ENCODE measurements at places on chromosomes 4 and X. TPM values are rescaled to one million over a fixed set of nuclear protein-coding genes. Genes with fewer than 3 reads are reported as not detected.
A peak's percentile ranks its signal among the peaks of the same experiment; 100 is the strongest.

The SPRY1 gene
- total RNA-seq, result 23.6 TPM

The EDNRA gene
- 50.6 TPM for total RNA-seq

The COL25A1 gene
- total RNA-seq, result 9.3 TPM

The NDNF gene
- 60.1 TPM for total RNA-seq

The CENPE gene
- total RNA-seq, result 9.1 TPM

GRCh38 chr4:99058228-99058627 is 30.4 kb downstream of the ADH5 start:
- H3K36me3 ChIP-seq, result peaks cover under 1% of the 10 kb centered on the region
- no peak overlapping the region for H3K4me3 ChIP-seq
- no peaks in the 10 kb centered on the region for H3K27me3 ChIP-seq
- H3K27ac ChIP-seq, result no peak overlapping the region
- DNase-seq, result no peak
- H3K4me1 ChIP-seq, result no peaks in the 10 kb centered on the region

- H3K27ac ChIP-seq, result no peak overlapping the region
- no peaks in the 10 kb centered on the region for H3K36me3 ChIP-seq
These were observed 191.7 kb upstream of the RASGEF1B start for GRCh38 chr4:81663368-81663767.

DNA sequence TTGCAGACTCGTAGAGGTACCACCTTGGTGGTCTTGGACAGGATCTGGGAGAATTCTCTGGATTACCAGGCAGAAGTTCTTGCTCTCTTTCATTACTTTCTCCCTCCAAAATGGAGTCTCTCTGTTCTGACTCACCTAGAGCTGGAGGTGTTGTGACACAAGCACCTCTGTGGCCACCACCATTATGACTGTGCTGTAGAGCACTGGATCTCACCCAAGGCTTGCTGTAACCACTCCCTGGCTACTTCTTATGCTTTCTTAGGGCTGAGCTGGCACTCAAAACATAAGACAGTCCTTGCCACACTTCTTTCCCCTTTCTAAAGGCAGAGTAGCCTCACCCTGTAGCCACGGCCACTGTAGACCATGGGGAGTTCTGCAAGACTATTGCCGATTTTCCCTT is 296.6 kb upstream of the DIPK2B start:
- H3K27me3 ChIP-seq, result no peaks in the 10 kb centered on the region
- DNase-seq, result no peak
- no peaks in the 10 kb centered on the region for H3K36me3 ChIP-seq
- no peaks in the 10 kb centered on the region for H3K4me1 ChIP-seq
- no peak overlapping the region for H3K4me3 ChIP-seq

DNA sequence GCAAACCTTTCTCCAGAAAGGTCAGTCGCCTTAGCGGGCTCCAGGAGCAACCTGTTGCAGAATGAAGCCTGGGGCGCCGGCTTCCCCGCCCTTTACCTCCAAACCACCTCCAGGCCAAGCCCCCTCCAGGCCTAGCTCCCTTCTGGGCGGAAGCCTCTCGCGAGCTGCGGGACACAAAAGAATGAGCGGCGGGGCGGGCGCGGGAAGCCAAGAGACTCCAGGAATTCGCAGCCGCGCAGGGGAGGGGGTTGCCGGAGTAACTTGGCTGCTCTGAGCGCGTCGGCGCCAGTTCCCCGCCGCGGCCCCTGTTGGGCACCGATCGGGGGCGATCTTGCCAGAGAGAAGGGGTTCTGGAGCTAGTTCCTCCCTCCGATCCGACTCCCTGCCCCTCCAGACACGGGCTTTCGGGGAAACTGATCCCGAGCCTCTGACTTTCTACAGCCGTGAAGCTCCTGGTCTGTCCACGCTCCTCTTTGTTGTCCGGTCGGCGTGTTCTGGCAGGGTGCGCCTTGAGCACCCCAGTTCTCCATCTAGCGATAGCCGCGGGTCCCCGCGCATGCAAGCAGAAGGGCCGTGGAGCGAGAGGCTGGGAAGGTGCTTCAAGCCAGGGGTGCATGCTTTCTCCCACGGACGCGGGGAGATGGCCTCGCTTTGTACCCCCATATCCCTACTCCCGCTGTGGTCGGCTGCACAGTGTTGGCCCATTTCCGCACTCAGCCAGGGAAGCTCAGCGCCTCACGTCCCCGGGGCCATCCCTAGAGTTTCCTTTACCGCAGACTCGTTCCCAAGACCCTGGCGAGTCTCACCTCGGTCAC is 1.2 kb downstream of the PROM1 start:
- peak; percentile 15 for DNase-seq
- peak overlapping the region; percentile 42 for H3K27ac ChIP-seq
- no peaks in the 10 kb centered on the region for H3K36me3 ChIP-seq
- peaks cover 22% of the 10 kb centered on the region for H3K4me1 ChIP-seq
- peak overlapping the region; percentile 67 for H3K4me3 ChIP-seq
- peaks cover 26% of the 10 kb centered on the region for H3K27me3 ChIP-seq

- H3K27ac ChIP-seq, result no peak overlapping the region
- no peaks in the 10 kb centered on the region for H3K4me1 ChIP-seq
- H3K4me3 ChIP-seq, result no peak overlapping the region
- no peak for DNase-seq
- H3K27me3 ChIP-seq, result no peaks in the 10 kb centered on the region
These were observed 124.4 kb downstream of the SHROOM3 start for GRCh38 chr4:76559236-76560071.

- H3K27ac ChIP-seq, result no peak overlapping the region
- H3K27me3 ChIP-seq, result no peaks in the 10 kb centered on the region
- no peaks in the 10 kb centered on the region for H3K36me3 ChIP-seq
- H3K4me1 ChIP-seq, result no peaks in the 10 kb centered on the region
- no peak for DNase-seq
These were observed 122.1 kb upstream of the EOLA2 start for GRCh38 chrX:150060406-150060805.

- DNase-seq, result no peak
- peaks cover 3% of the 10 kb centered on the region for H3K4me1 ChIP-seq
- H3K4me3 ChIP-seq, result no peak overlapping the region
These were observed 7.5 kb downstream of the STIM2 start for GRCh38 chr4:26867914-26868684.

- no peak overlapping the region for H3K27ac ChIP-seq
- H3K4me3 ChIP-seq, result no peak overlapping the region
- no peaks in the 10 kb centered on the region for H3K27me3 ChIP-seq
- no peak for DNase-seq
- peaks cover 10% of the 10 kb centered on the region for H3K4me1 ChIP-seq
- H3K36me3 ChIP-seq, result no peaks in the 10 kb centered on the region
These were observed 89.8 kb upstream of the SPRY1 start for GRCh38 chr4:123306769-123307168.

DNA sequence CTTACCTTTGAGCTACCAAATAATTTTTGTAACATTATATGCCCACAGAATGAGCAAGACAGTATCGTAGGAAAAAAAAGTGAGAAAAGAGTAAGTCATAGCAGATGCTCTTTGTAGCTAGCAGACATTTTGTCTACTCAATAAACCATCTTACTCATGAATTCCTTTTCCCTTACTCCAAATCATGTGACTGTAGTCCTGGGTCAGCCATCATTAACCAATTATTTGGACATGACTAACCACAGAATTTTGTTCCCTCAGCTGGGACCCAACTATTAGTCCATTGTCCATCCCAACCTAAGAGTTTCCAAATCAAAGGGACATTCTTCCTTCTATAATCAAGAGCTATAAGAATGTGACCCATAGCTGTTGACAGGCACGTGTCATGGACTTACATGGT is 11.4 kb downstream of the UBE2D3 start:
- peaks cover 5% of the 10 kb centered on the region for H3K36me3 ChIP-seq
- H3K4me1 ChIP-seq, result peaks cover 5% of the 10 kb centered on the region
- H3K27me3 ChIP-seq, result no peaks in the 10 kb centered on the region
- no peak overlapping the region for H3K27ac ChIP-seq

DNA sequence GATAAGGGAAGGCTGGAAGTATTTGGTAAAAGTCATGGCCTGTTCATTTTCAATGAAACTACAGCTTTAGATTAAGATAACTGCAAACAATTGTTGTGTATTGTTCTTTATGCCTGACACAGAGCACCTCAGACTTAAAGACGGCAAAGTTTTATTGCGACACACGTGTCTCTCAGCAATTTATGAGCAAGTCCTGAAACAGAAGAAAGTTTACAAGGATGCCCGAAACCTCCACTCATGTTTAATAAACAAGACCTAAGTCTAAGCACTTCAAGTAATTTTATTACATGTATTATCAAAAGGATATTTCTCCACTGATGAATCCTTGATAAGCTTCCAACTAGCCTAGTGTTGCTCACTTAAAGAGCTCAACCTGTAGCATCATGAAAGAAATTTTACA is 51.0 kb downstream of the DHX15 start:
- no peaks in the 10 kb centered on the region for H3K4me1 ChIP-seq
- H3K4me3 ChIP-seq, result no peak overlapping the region
- H3K36me3 ChIP-seq, result peaks cover 12% of the 10 kb centered on the region
- no peak for DNase-seq

- peak overlapping the region; percentile 97 for H3K27ac ChIP-seq
- H3K36me3 ChIP-seq, result no peaks in the 10 kb centered on the region
- H3K4me1 ChIP-seq, result peaks cover 17% of the 10 kb centered on the region
- no peaks in the 10 kb centered on the region for H3K27me3 ChIP-seq
- DNase-seq, result no peak
These were observed 940 bp upstream of the UTP3 start for GRCh38 chr4:70687392-70687791.

DNA sequence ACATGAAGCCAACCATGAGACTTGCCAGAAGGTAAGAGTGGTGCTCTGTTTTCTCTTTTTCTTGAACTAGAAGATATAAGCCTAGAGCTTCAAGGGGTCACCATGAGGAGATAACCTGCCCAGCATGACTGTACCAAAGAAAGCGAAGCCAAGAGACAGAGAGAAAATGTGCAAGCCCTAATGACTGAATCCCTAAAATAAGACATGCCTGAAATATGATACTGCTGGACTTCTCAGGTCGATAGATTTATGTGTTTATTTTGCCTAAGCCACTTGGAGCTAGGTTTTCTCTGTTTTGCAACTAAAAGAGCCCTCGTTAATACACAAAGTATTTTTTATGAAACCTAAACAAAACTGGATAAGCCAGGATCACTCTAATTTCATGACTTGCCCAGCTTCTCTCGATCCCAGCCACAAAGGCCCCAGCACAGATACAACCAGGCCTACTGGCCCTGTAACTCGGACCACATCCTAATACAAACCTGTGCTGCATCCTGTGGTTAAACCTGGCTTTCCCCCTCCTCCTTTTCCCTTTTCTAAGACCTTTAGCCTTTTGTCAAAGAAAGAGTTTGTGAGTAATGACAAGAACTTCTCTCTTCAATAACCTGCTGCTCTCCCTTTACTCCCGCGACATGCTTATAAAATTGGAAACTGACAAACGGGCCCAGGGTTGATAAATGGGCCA is 185.8 kb downstream of the APBB2 start:
- H3K4me1 ChIP-seq, result no peaks in the 10 kb centered on the region
- no peak overlapping the region for H3K4me3 ChIP-seq
- no peak overlapping the region for H3K27ac ChIP-seq
- no peak for DNase-seq

DNA sequence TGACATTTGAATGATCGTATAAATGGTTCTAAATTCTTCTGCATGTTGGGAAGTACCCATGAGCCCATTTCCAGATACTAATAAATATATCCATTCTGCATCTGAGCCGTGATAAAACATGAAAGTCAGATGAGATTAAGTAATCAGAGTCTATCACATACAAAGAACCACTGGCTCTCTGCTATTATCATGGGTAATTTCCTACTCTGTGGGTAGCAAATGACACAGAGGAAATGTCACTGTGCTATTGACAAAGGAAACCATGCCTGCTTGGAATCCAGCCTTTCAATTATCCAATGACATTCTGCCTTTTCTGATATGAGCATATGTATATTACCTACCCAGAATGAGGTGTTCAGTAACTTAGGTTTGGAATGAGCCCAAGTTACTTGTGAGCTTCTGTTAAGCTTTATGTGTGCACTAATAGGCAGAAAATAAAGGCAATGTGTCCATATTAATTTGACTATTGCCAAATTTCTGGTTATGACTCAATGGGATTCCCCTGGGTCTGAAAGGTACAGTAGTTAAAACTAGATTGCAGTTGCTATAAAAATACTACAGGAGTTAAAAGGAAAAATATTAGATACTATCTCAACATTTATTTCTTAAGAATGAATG is 238.7 kb upstream of the KCNIP4 start:
- H3K27ac ChIP-seq, result no peak overlapping the region
- no peaks in the 10 kb centered on the region for H3K4me1 ChIP-seq
- no peak overlapping the region for H3K4me3 ChIP-seq
- no peak for DNase-seq
- no peaks in the 10 kb centered on the region for H3K27me3 ChIP-seq

DNA sequence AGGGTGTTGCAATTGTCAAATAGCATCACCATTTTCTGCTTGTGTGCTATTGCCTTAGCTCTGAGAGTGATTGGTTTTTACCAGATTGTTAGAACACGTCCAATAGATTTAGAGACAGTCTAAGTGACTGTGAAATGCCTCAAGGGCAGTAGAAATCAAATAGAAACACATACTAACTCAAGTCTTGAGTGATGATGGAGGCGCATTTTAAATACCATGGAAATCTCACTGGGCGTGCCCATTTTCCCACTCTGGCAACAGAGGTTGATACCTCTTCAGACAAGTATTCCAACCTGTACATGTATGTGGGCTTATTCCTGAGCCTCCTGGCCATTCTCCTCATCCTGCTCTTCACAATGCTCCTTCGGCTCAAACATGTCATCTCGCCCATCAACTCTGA is 7.2 kb downstream of the SERTM2 start:
- no peaks in the 10 kb centered on the region for H3K36me3 ChIP-seq
- H3K4me1 ChIP-seq, result no peaks in the 10 kb centered on the region
- no peak for DNase-seq
- H3K27ac ChIP-seq, result no peak overlapping the region

- no peak for DNase-seq
- no peaks in the 10 kb centered on the region for H3K4me1 ChIP-seq
- H3K27ac ChIP-seq, result no peak overlapping the region
These were observed 82.0 kb downstream of the DCTD start for GRCh38 chr4:182835006-182835740.

DNA sequence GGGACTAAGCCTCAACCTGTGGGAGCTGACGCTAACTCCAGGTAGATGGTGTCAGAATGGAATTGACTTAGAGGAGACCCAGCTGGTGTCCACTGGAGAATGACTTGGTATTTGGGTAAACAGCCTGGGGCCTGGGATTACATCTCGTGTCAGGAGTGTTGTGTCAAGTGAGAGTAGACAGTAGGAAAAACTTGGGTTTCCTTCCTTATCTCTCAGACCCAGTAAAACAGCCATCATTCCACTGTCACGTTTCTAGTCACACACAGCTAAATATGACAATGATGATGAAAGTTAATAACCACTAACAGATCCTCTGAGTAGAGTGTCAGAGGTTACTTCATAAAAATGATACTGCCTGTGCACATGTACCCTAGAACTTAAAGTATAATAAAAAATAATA is 13.8 kb downstream of the ZNF674 start:
- no peaks in the 10 kb centered on the region for H3K27me3 ChIP-seq
- no peak overlapping the region for H3K4me3 ChIP-seq
- H3K36me3 ChIP-seq, result peaks cover 4% of the 10 kb centered on the region
- H3K27ac ChIP-seq, result no peak overlapping the region

GRCh38 chr4:135256111-135256510 is 1054.5 kb upstream of the PABPC4L start:
- DNase-seq, result no peak
- no peaks in the 10 kb centered on the region for H3K4me1 ChIP-seq
- no peaks in the 10 kb centered on the region for H3K36me3 ChIP-seq
- no peak overlapping the region for H3K27ac ChIP-seq
